Esophagus muscularis mucosa (tissue), 4 donors: ENCODE measurements at places on chromosomes 11 and 22.

GRCh38 chr22:48177631-48178030 is 1415.2 kb downstream of the TBC1D22A start:
- no peak overlapping the region for H3K4me3 ChIP-seq
- no peak overlapping the region for H3K27ac ChIP-seq
- no peaks in the 10 kb centered on the region for H3K4me1 ChIP-seq

- no peak overlapping the region for H3K4me3 ChIP-seq
- DNase-seq, result no peak
- no peak overlapping the region for H3K27ac ChIP-seq
- peaks cover 8% of the 10 kb centered on the region for H3K4me1 ChIP-seq
- H3K27me3 ChIP-seq, result no peaks in the 10 kb centered on the region
- no peaks in the 10 kb centered on the region for H3K36me3 ChIP-seq
These were observed 3.8 kb upstream of the QSER1 start for GRCh38 chr11:32888805-32889204.

DNA sequence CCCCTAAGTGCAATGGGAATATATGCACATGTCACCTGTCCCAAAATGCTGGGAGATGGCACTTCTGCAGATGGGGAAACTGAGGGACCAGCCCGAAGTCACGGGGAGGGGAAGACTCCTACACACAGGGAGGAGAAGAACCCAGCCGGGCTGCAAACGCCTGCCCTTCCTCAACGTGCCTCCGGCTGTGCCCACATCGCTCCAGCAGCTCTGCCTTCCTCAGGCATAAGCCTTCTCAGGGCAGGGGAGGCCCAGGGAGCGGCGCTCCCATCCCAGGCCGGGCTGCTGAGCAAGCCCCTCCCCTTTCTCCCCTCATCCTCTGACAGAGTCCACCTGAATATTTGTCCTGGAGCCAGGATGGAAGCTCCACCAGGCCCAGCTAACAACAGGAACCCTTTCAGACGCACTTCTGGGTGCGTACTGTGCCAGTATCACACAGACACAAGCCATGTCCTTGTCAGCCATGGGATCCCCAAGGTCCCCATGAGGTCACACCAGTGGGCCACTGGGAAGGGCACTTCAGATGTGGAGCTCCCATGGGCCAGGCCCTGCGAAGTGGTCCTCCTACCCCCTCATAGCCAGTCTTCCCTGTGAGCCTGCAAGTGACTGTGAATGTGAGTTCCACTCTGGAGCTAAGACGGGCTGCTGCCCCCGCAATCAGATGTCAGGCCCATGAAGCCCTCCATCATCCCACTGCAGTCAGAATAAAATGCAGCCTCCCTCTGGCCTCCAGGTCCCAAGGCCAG is 2.5 kb upstream of the CD81 start:
- H3K36me3 ChIP-seq, result no peaks in the 10 kb centered on the region
- no peaks in the 10 kb centered on the region for H3K27me3 ChIP-seq
- peaks cover 32% of the 10 kb centered on the region for H3K4me1 ChIP-seq
- no peak overlapping the region for H3K4me3 ChIP-seq

DNA sequence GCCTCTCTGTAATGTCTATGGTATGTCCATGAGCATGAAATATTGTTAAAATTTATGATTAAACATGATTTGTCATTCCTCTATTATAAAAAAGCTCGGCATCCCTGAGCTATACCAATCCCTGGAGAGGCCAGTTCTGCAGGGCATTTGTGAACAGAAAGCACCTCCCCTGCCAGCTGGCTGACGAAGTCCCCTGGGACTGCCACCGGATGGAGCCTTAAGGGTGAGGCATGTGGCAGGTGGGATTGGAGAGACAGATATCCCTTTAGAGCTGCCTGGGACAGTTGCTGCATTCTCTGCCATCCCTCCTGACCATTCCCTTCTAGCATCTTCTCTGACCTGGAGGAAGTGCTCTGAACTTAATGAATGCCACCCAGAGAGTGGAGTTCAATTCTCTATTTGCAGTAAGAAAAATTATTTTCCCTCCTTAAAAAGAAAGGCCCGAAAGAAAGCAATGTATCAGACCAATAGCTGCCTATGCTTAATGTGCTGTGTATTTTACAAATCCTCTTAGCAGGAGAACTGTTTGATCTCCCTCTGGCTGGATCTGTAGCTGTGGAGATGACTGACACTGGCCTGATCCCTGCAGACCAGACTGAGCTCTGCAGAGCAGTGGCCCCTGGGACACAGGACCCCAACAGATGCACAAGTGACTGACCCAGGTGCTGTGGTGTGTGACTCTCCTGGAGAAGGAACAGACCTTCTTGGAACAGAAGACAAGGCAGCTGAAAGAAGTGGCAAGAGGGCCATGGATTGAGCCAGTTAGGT is 219.0 kb upstream of the NAV2 start:
- H3K4me1 ChIP-seq, result no peaks in the 10 kb centered on the region
- no peaks in the 10 kb centered on the region for H3K36me3 ChIP-seq
- DNase-seq, result no peak
- H3K27ac ChIP-seq, result no peak overlapping the region
- no peak overlapping the region for H3K4me3 ChIP-seq

- no peak for DNase-seq
- H3K27me3 ChIP-seq, result peaks cover 7% of the 10 kb centered on the region
- H3K36me3 ChIP-seq, result peaks cover 1% of the 10 kb centered on the region
- no peak overlapping the region for H3K27ac ChIP-seq
These were observed 15.5 kb upstream of the TAB1 start for GRCh38 chr22:39383841-39384625.

- no peak for DNase-seq
- no peaks in the 10 kb centered on the region for H3K4me1 ChIP-seq
- no peak overlapping the region for H3K4me3 ChIP-seq
- no peaks in the 10 kb centered on the region for H3K27me3 ChIP-seq
- H3K27ac ChIP-seq, result no peak overlapping the region
These were observed 104.2 kb upstream of the SORL1-AS1 start for GRCh38 chr11:121556937-121557336.

GRCh38 chr22:40605761-40606160 is 30.8 kb downstream of the MRTFA start:
- no peak for DNase-seq
- H3K27ac ChIP-seq, result no peak overlapping the region
- H3K4me3 ChIP-seq, result no peak overlapping the region
- no peaks in the 10 kb centered on the region for H3K27me3 ChIP-seq
- peaks cover 75% of the 10 kb centered on the region for H3K4me1 ChIP-seq

DNA sequence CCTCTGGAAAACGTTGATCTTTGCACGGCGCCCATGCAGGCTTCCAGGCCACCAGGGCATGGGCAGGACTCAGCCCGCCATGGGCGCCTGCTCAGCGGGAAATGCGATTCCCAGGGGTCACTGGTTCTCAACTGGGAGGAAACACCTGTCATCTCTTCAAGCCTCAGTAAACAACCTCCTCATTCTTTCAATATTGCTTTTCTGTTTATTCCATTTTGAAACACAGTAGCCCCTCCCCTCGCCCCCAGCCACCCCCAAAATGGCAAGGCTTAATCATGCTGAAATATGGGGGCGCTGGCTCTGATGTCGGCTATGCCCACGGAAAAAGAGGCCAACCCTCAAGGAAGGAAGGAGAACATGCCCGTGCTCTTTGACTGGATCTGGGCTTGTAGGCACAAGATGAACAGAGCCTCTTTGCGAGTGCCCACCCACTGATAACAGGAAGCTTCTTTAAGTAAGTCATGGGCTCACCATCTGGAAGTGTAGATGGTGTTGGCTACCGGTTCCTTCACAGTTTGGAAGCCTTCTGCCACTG is 594 bp upstream of the POU2AF1 start:
- DNase-seq, result no peak
- H3K27ac ChIP-seq, result no peak overlapping the region
- no peaks in the 10 kb centered on the region for H3K36me3 ChIP-seq
- H3K4me3 ChIP-seq, result no peak overlapping the region
- peaks cover 9% of the 10 kb centered on the region for H3K4me1 ChIP-seq

DNA sequence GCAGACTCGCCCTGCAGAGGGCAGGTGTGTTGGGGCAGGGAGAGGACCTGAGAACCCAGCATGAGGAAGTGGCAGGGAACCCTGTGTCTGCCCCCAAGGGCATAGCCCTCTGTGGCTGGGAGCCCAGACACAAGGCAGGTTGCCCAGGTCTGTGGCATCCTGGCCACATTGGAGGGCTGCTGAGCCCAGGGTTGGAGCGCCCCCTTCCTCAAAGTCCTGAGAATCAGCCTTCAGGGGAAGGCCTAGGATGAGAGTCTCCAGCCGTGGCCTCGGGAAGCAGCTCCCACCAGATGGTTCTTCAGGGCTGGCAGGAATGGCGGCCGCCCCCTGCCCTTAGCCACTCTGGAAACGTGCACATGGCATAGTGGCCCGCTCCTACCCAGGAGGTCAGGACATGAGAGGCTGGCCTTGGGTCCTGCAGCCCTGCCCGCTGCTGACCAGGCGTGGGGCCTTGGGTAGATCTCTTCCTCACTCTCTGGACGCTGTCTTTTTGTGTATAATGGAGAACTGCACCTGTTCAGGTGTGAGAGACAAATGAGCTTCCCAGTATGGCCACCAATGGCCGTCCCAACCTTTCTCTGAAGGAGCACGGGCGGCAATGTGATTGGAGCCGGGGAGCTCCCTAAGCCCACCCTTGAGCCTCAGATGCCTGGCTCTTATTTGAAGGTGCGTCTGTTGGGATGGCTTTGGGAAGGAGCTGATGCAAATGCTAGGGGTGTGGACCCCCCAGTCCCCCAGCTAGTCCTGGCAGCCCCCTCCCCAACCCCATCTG is 4.6 kb upstream of the CDC42BPG start:
- H3K27me3 ChIP-seq, result peaks cover 6% of the 10 kb centered on the region
- H3K4me1 ChIP-seq, result peaks cover 73% of the 10 kb centered on the region
- no peak overlapping the region for H3K4me3 ChIP-seq
- peak overlapping the region; percentile 94 for H3K27ac ChIP-seq

- H3K36me3 ChIP-seq, result no peaks in the 10 kb centered on the region
- no peaks in the 10 kb centered on the region for H3K27me3 ChIP-seq
- H3K27ac ChIP-seq, result peak overlapping the region; percentile 76
- peaks cover 57% of the 10 kb centered on the region for H3K4me1 ChIP-seq
- H3K4me3 ChIP-seq, result no peak overlapping the region
These were observed 15.2 kb upstream of the SORL1-AS1 start for GRCh38 chr11:121467965-121468364.

DNA sequence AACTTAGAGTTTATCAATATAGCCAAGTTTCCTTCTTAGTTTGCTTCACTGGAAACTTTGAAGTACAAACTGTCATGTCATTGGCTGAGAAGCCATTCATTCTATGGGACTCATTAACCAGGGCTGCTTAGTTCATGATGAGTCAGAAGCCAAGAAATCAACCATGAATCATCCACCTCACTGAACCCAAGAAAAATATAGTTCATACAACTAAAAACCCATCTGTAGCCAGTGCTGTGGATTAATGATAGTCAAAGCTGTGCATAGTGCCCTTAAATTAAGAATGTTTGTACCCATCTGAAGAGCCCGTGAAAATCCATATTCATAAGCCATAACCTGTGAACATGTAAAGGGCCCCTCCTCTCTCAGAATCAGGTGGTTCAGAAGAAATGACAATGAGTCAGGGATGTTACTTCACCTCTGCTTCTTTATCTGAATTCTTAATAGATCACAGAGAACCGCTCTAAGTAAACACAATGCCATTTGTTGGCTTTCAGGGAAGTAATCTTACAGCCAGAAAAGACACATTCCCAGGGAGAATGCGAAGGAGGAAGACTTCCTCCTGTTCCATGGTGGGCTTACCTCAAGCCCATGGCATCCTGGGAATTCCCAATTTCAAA is 25.4 kb downstream of the MMP20 start:
- DNase-seq, result no peak
- H3K36me3 ChIP-seq, result no peaks in the 10 kb centered on the region
- no peaks in the 10 kb centered on the region for H3K27me3 ChIP-seq
- H3K27ac ChIP-seq, result no peak overlapping the region

- DNase-seq, result no peak
- H3K4me1 ChIP-seq, result peaks cover 12% of the 10 kb centered on the region
These were observed 20.0 kb upstream of the LMO1 start for GRCh38 chr11:8283465-8284230.
